ENCODE measurements at places on chromosomes 3 and 15. TPM values are rescaled to one million over a fixed set of nuclear protein-coding genes. Genes with fewer than 3 reads are reported as not detected.

The ITGA11 gene
- 0.28 TPM for total RNA-seq

The PPP2R3A gene
- 8.1 TPM for total RNA-seq

The SNX22 gene
- 2.3 TPM for total RNA-seq

The HRG gene
- not detected for total RNA-seq

The ACTRT3 gene
- total RNA-seq = 1.7 TPM

The ACVR2B gene
- 2.8 TPM for total RNA-seq

The HCLS1 gene
- total RNA-seq = 0.85 TPM

The XXYLT1 gene
- total RNA-seq = 26.0 TPM

The SUSD5 gene
- total RNA-seq = 16.3 TPM

The CCRL2 gene
- not detected for total RNA-seq

DNA sequence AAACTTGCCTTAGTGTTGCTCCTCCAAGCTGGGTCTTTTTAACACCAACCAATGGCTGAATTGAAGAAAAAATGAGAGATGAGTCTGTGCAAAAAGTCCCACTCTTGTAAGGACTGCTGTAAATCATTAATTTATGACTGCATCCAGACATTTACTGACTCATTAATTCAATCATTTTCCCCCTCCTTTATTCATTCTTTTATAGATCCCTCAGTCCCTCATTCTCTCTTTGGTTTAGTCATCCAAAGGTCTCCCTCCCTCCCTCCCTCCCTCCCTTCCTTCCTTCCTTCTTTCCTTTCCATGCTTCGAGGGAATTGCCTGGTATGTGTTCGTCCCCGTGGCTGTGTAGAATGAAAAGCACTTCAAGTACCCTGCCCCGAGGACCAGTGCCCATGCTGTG is 35.3 kb upstream of the MRPS22 start:
- H3K36me3 ChIP-seq = no peaks in the 10 kb centered on the region
- peaks cover 44% of the 10 kb centered on the region for H3K4me1 ChIP-seq
- no peak for DNase-seq
- H3K27ac ChIP-seq = peak overlapping the region; percentile 81

GRCh38 chr3:155748611-155749365 is 3.9 kb upstream of the PLCH1 start:
- H3K36me3 ChIP-seq = peaks cover 3% of the 10 kb centered on the region
- no peak overlapping the region for H3K4me3 ChIP-seq

DNA sequence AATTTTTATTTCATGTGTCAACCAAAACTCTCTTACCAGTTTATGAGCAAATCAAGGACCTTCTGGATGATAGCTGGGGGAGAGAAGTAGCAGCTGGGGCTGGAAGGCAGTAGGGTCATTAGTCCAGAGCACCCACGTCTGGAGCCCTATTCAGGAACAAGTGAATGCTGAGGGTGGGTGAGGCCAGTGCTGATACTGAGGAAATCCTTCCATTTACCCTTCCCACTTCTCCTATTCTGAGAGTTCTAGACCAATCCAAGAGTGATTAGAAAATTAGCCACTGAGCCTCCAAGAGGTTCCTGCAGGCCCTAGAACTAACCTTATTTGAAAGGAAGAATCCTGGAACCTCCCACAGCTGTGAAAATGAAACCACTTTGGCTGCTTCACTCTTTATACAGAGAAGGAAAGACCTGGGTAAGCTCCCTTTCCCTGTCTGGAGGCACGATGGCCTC is 46.2 kb upstream of the VILL start:
- DNase-seq = no peak
- H3K4me1 ChIP-seq = peaks cover 4% of the 10 kb centered on the region
- no peaks in the 10 kb centered on the region for H3K36me3 ChIP-seq
- H3K27ac ChIP-seq = no peak overlapping the region

DNA sequence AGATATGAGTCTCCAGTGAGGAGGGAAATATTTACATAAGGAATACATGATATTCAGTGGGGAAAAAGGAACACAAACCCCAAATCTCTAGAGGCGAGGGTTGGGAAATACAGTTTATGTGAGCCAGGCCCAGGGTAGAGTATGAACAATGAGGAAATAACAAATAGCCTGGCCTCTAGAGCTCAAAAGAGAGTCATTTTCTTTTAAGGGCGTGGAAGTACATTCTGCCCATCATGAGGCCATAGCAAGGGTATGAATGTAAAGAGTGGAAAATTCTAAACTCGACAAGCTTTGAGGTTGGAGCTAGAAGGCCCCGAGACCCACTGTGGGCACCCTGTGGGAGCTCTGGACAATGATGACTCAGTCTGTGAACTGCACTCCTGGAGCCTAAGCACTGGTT is 27.8 kb upstream of the IGF2BP2 start:
- no peaks in the 10 kb centered on the region for H3K4me1 ChIP-seq
- no peak overlapping the region for H3K4me3 ChIP-seq
- H3K27ac ChIP-seq = no peak overlapping the region
- no peaks in the 10 kb centered on the region for H3K36me3 ChIP-seq
- no peak for DNase-seq

DNA sequence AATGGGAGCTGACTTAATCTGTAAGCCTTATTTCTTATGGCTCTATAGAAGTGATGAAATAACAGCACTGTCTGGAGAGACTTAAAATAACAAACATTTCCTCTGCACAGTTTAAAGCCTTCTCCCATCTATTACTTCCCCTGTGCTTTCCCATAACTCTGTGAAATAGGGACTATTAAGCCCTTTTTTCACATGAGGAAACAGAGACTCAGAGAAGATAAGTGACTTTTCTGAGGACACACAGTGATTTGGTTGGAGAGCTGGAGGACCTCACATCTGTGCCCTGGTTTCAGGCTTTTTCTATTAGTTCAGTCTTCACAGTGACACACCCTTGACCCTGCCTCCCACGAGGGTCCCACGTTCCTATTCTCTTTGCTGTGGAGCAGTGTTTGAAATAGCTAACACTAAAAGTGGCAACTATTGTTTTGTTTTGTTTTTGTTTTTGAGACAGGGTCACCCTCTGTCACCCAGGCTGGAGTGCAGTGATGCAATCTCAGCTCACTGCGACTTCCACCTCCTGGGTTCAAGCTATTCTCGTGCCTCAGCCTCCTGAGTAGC is 82.9 kb downstream of the ST6GAL1 start:
- DNase-seq = no peak
- H3K4me1 ChIP-seq = no peaks in the 10 kb centered on the region
- H3K4me3 ChIP-seq = no peak overlapping the region
- no peaks in the 10 kb centered on the region for H3K27me3 ChIP-seq

- H3K4me3 ChIP-seq = no peak overlapping the region
- no peaks in the 10 kb centered on the region for H3K36me3 ChIP-seq
- no peak for DNase-seq
- H3K27me3 ChIP-seq = no peaks in the 10 kb centered on the region
Observed at GRCh38 chr3:167318306-167318705, 61.8 kb downstream of the ZBBX start.

GRCh38 chr3:150401285-150401684 is 6.8 kb upstream of the TSC22D2 start:
- no peaks in the 10 kb centered on the region for H3K36me3 ChIP-seq
- no peak overlapping the region for H3K4me3 ChIP-seq
- 0 out of 2 replicates have a peak overlapping the region, but pooled peaks have one; percentile 31 for H3K27ac ChIP-seq
- H3K27me3 ChIP-seq = no peaks in the 10 kb centered on the region
- DNase-seq = no peak

GRCh38 chr15:39629371-39629770 is 48.5 kb downstream of the THBS1 start:
- H3K4me3 ChIP-seq = no peak overlapping the region
- no peaks in the 10 kb centered on the region for H3K27me3 ChIP-seq
- H3K4me1 ChIP-seq = no peaks in the 10 kb centered on the region
- no peak overlapping the region for H3K27ac ChIP-seq
- H3K36me3 ChIP-seq = no peaks in the 10 kb centered on the region
- DNase-seq = no peak

- H3K4me1 ChIP-seq = peaks cover 5% of the 10 kb centered on the region
- no peak for DNase-seq
- H3K27ac ChIP-seq = no peak overlapping the region
- peaks cover 14% of the 10 kb centered on the region for H3K36me3 ChIP-seq
Observed at GRCh38 chr3:185939721-185940120, 1.9 kb upstream of the TRA2B start.

- H3K36me3 ChIP-seq = no peaks in the 10 kb centered on the region
- no peak overlapping the region for H3K27ac ChIP-seq
- H3K27me3 ChIP-seq = no peaks in the 10 kb centered on the region
Observed at GRCh38 chr15:75068748-75069147, 45.4 kb downstream of the PPCDC start.

DNA sequence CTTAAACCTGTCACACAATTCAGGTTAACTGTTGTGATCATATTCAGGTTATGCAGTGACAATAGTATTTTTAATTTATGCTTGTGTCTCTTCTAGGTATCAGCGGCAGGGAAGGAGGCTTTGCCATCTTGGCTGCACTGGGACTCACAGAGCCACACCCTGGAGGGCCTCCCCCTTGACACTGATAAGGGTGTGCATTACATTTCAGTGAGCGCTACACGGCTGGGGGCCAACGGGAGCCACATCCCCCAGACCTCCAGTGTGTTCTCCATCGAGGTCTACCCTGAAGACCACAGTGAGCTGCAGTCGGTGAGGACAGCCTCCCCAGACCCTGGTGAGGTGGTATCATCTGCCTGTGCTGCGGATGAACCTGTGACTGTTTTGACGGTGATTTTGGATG is 23.6 kb upstream of the BSN start:
- H3K4me1 ChIP-seq = no peaks in the 10 kb centered on the region
- no peak overlapping the region for H3K4me3 ChIP-seq
- no peaks in the 10 kb centered on the region for H3K36me3 ChIP-seq
- DNase-seq = no peak
- no peak overlapping the region for H3K27ac ChIP-seq
- H3K27me3 ChIP-seq = no peaks in the 10 kb centered on the region

GRCh38 chr15:81308260-81308659 is 15.7 kb downstream of the STARD5 start:
- H3K27me3 ChIP-seq = no peaks in the 10 kb centered on the region
- H3K27ac ChIP-seq = no peak overlapping the region
- no peak overlapping the region for H3K4me3 ChIP-seq
- H3K36me3 ChIP-seq = no peaks in the 10 kb centered on the region

- H3K27ac ChIP-seq = no peak overlapping the region
- H3K4me3 ChIP-seq = no peak overlapping the region
Observed at GRCh38 chr15:46646490-46646889, 1011.7 kb downstream of the SQOR start.

GRCh38 chr15:77659350-77660321 is 26.9 kb upstream of the LINGO1 start:
- H3K4me1 ChIP-seq = no peaks in the 10 kb centered on the region
- H3K36me3 ChIP-seq = no peaks in the 10 kb centered on the region
- H3K4me3 ChIP-seq = no peak overlapping the region

DNA sequence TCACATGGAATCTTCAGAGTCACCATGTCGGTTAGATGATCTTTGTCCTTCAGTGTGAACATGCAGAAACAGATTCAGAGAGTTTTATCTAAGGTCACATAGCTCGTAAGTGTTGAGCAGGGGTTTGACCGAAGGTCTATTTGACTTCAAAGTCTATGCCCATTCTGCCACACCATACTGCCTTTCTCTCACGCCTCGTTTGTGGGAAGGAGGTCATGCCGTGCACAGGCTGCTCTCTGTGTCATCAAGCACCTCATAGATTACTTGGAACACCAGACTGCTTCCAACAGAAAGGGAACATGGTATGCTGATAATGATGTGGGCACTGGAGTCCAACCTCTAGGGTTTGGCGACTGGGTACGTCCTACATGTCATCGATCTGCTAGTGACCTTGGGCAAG is 128.8 kb downstream of the SV2B start:
- H3K27me3 ChIP-seq = peaks cover 10% of the 10 kb centered on the region

- H3K27ac ChIP-seq = peak overlapping the region; percentile 90
- no peaks in the 10 kb centered on the region for H3K36me3 ChIP-seq
Observed at GRCh38 chr3:182979674-182980191, 605 bp downstream of the DCUN1D1 start.

DNA sequence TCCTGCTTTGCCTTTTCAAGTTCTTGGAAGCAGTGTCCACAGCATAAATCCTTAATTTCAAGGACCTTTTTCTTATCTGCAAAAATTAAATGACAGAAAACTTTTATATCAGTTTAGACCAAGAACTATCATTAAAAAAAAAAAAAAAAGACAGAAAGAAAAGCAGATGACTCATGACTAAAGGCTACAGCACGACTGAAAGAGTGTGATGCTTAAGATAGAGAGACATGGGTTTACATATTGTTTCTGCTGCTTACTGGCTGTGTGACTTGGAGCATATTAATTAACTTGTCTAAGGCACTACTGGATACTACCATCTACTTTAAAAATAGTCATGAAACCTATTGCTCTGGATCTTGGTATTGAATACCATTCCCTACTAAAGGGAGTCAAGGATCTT is 62.3 kb downstream of the CEP152 start:
- H3K4me1 ChIP-seq = no peaks in the 10 kb centered on the region
- no peak for DNase-seq
- no peaks in the 10 kb centered on the region for H3K27me3 ChIP-seq
- peaks cover 10% of the 10 kb centered on the region for H3K36me3 ChIP-seq
- no peak overlapping the region for H3K27ac ChIP-seq

DNA sequence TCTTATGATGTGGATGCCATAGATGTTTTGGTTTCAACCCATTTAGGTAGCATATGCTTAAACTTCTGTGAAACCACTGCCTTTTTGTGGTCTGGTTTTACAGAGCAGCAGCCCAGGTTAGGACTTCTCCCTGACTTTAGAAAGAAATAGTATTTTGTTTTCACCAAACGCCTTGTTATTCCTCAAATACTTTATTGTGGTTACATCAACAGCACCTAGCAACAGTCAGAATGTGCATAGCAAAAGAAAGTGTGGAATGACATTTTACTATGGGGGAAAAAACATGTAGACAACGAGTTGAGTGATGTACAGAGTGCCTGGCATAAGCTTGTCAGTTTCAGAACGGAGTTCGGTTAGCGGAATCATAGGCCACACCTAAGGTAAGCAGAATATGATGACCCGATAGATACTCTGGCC is 159.2 kb downstream of the TPRG1 start:
- H3K4me1 ChIP-seq = no peaks in the 10 kb centered on the region
- no peaks in the 10 kb centered on the region for H3K27me3 ChIP-seq
- DNase-seq = no peak
- no peak overlapping the region for H3K4me3 ChIP-seq
- H3K27ac ChIP-seq = no peak overlapping the region
- H3K36me3 ChIP-seq = no peaks in the 10 kb centered on the region

DNA sequence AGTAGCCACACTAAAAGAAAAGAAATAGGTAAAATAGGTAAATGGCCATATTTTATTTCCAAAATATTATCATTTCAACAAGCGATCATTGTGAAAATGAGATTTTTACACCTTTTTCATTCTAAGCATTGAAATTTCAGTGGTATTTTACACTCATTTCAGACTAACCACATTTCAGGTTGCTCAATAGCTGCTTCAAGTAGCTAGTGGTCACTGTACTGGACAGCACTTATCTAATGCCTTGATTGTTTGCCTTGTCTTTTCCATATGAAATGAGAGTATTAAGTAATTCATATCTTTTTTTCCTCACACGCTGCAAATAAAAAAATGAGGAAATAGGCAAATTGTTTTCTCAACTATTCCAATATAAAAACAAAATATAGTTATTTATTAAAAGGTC is 332.8 kb downstream of the NLGN1 start:
- H3K27ac ChIP-seq = no peak overlapping the region
- H3K27me3 ChIP-seq = no peaks in the 10 kb centered on the region
- H3K36me3 ChIP-seq = no peaks in the 10 kb centered on the region
- no peak for DNase-seq

Data from Panc1 (cell line).